ENCODE measurements at places on chromosomes 11 and 22.

DNA sequence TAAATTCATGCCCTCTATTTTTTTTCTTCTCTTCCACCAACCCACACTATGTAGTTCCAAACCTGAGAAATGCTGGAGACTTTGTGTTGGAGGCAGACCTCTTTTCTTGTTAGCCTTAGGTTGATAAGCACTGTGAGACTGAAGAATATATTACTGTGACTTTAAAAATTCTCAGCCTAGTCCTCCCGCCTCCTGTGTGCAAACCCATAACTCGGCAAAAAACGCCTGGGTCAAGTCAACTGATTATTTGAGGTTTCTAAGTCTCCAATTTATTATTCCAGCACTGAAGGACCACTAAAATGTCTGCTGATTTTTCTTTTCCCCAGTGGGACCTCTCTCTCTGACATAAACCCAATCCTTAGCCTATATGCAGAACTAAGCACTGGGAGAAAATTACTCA lies 1946.0 kb upstream of the RAG2 start:
- no peak overlapping the region for H3K27ac ChIP-seq
- H3K27me3 ChIP-seq = no peaks in the 10 kb centered on the region
- H3K4me1 ChIP-seq = no peaks in the 10 kb centered on the region
- DNase-seq = no peak
- no peaks in the 10 kb centered on the region for H3K36me3 ChIP-seq
- no peak overlapping the region for H3K4me3 ChIP-seq

GRCh38 chr11:118099838-118100556 lies 13.2 kb upstream of the SMIM35 start:
- peaks cover 37% of the 10 kb centered on the region for H3K27me3 ChIP-seq
- no peaks in the 10 kb centered on the region for H3K36me3 ChIP-seq
- DNase-seq = no peak
- H3K4me3 ChIP-seq = no peak overlapping the region
- H3K27ac ChIP-seq = no peak overlapping the region
- no peaks in the 10 kb centered on the region for H3K4me1 ChIP-seq

- no peaks in the 10 kb centered on the region for H3K27me3 ChIP-seq
- no peak overlapping the region for H3K27ac ChIP-seq
- no peak for DNase-seq
- H3K4me3 ChIP-seq = no peak overlapping the region
Measured at GRCh38 chr11:123047266-123047946, 14.5 kb downstream of the HSPA8 start.

- no peaks in the 10 kb centered on the region for H3K27me3 ChIP-seq
- H3K4me1 ChIP-seq = peaks cover 84% of the 10 kb centered on the region
- H3K4me3 ChIP-seq = peak overlapping the region; percentile 18
- H3K36me3 ChIP-seq = no peaks in the 10 kb centered on the region
Measured at GRCh38 chr11:12842933-12843636, 166.0 kb upstream of the RASSF10 start.

DNA sequence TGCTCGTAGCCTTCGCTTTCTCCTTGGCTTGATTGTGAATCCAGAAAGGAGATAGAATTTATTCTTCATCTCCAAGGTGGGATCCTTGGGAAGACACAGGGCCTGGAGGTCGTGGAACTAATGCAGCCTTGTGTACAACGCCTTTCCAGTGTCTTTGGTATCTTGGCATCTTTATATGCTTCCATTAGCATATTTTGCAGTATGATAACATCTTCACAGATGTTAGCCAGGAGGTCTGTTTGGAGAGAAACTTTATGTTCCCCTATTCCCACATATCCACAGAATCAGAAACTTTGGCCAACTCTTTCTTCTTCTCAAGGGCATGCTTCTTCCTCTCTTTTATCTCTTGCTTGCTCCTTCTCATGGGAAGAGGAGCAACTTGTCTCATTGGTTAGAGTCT lies 101.2 kb downstream of the TRIM44 start:
- DNase-seq = no peak
- no peak overlapping the region for H3K4me3 ChIP-seq
- no peaks in the 10 kb centered on the region for H3K4me1 ChIP-seq
- H3K36me3 ChIP-seq = no peaks in the 10 kb centered on the region

DNA sequence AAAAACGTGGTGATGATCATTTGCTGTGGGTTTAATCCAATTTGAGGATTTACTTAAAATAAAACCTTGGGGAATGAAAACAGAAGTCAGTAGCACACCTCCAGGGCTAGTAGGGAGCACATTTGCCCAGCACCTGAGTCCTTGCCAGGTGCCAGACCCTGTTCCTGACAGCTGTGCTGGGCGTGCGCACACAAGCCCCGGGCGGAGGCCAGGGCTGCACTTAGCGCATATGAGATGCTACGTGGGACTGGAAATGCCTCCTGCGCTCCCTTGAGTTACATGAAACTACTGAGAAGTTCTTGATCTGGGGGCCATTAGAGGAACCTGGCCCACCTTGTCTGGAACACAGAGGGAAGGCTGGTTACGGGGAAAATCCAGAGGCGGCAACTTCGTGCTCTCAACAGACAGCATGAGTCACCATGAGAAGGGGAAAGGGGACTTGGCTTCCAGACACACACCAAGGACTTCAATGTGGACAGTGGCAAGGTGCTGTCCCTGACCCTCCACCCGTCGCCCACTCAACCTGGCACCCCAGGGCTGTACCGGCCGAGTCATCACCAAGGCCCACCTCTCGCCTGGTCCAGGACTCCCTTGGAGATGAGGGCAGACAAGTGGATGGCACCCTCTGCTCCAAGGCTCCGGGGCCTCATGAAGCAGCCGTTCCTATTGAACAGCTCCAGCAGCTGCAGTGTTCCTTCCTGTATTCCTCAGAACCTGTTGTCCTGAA lies 1468.6 kb downstream of the BRD1 start:
- peaks cover 26% of the 10 kb centered on the region for H3K27me3 ChIP-seq
- no peak for DNase-seq
- no peak overlapping the region for H3K27ac ChIP-seq
- H3K36me3 ChIP-seq = no peaks in the 10 kb centered on the region

DNA sequence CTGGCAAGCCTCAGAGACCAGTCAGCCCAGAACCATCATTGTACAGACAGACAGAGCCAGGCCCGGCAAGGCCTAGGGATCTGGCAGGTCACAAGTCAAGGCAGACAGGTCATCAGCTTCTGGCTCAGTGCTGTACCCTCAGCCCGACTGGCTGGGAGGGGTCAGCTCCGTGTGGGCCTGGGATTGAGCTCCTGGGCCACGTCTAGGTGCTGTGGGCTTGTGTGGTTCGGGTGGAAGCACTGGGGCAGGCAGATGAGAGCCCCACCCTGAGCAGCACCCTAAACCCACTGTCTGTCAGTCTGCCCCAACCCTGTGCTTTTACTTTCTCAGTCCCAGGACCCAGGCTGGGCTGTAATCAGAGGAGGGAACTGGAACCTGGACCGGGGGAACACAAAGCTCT lies 26.9 kb upstream of the P2RY2 start:
- no peaks in the 10 kb centered on the region for H3K4me1 ChIP-seq
- H3K36me3 ChIP-seq = no peaks in the 10 kb centered on the region
- H3K4me3 ChIP-seq = no peak overlapping the region
- no peak for DNase-seq
- no peak overlapping the region for H3K27ac ChIP-seq

GRCh38 chr22:36258701-36259614 lies 6.0 kb downstream of the APOL1 start:
- H3K36me3 ChIP-seq = no peaks in the 10 kb centered on the region
- peaks cover 16% of the 10 kb centered on the region for H3K4me1 ChIP-seq
- no peaks in the 10 kb centered on the region for H3K27me3 ChIP-seq
- H3K4me3 ChIP-seq = no peak overlapping the region
- peak overlapping the region; percentile 21 for H3K27ac ChIP-seq

DNA sequence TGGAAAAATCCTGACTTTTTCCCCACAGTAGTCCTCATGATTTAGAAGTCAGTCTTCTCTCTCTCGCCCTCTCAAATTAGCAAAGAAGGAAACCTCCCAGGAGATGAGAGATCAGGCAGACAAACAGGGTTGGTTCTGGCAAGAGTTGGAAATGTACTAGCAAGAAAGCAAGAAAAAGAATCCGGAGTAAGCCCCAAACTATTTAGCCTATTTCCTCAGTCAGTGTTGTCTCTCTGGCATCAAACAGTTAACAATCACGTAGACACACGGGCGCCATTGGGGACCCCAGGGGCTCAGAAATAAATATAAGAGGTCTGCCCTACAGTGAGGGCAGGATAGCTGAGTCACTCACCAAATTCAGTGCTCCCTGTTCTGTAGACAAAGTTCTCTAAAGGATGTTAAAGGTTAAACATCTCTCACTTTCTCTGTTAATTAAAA lies 4.7 kb downstream of the C11orf52 start:
- no peak overlapping the region for H3K4me3 ChIP-seq
- peaks cover 49% of the 10 kb centered on the region for H3K4me1 ChIP-seq
- H3K27ac ChIP-seq = peak overlapping the region; percentile 87
- no peaks in the 10 kb centered on the region for H3K27me3 ChIP-seq
- DNase-seq = peak; percentile 75

GRCh38 chr11:22901603-22902002 lies 41.3 kb upstream of the CCDC179 start:
- no peaks in the 10 kb centered on the region for H3K27me3 ChIP-seq
- no peaks in the 10 kb centered on the region for H3K4me1 ChIP-seq
- no peak overlapping the region for H3K4me3 ChIP-seq

DNA sequence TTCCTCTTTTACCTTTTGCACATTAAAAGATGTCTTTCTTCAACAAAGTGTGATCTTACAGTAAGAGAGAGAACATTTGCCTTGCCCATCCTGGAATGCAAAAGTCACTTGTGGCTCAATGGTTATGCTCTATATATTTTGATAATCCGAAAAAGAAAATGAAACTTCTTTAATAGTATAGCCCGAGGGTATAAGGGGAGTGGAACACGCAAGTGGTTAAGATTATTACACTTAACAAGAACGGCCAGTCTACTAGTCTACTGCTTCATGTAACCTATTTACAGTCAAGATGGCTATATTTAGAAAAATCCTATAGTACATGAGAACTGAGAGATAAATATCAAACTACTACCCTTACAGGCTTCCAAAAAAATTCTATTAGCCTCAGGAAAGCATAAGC lies 86.1 kb downstream of the CADM1 start:
- H3K36me3 ChIP-seq = no peaks in the 10 kb centered on the region
- no peaks in the 10 kb centered on the region for H3K27me3 ChIP-seq
- no peak overlapping the region for H3K4me3 ChIP-seq
- H3K27ac ChIP-seq = no peak overlapping the region
- DNase-seq = no peak

DNA sequence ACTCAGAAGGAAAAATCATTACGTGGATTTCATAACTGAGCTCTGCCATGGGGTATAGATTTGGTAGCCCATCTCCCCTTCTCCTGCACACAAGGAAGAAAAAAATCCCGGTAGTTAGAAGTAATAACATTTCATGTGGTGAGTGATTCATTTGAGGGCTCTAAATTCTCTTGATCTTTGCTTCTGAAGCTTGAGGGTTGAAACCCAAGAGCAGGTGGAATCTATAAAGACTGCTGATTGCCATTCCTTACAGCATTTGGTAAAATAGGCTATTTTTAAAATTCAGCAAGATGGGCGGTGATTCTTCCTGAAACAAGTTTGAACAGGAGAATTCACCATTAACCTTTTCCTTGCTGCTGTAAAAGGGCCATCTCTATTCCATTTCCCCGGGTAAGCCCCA lies 266.1 kb downstream of the CADM1 start:
- no peaks in the 10 kb centered on the region for H3K27me3 ChIP-seq
- no peaks in the 10 kb centered on the region for H3K4me1 ChIP-seq
- no peak for DNase-seq
- H3K4me3 ChIP-seq = no peak overlapping the region

DNA sequence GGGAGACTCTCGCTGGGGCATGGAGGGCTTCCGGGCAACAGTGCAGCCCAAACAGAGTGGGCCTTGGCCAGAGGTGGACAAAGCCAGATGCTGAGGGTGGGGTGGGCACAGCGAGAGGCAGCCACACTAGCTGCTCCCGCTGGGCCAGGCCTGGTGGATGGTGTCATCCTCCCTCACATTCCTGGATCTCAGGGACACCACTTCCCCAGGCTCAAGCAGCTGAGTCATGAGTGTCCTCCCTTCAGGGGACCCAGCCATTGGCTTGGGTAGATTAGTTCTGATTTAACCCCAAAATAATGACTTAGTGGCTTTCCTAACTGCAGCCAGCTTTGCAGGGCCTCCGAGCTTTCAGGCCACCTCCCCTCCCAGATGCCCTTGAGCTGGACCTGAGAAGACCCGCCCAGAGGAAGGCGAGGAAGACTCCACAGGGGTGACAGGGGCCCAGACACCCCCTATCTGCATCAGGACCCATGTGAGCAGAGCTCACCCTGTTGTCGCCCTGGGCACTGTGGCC lies 25.9 kb upstream of the WNT7B start:
- peak; percentile 59 for DNase-seq
- H3K4me3 ChIP-seq = no peak overlapping the region
- H3K36me3 ChIP-seq = no peaks in the 10 kb centered on the region
- H3K4me1 ChIP-seq = peaks cover 33% of the 10 kb centered on the region
- no peaks in the 10 kb centered on the region for H3K27me3 ChIP-seq
- no peak overlapping the region for H3K27ac ChIP-seq

GRCh38 chr11:10351765-10352641 lies 47.1 kb downstream of the ADM start:
- H3K27ac ChIP-seq = no peak overlapping the region
- H3K4me3 ChIP-seq = no peak overlapping the region
- H3K36me3 ChIP-seq = no peaks in the 10 kb centered on the region
- H3K4me1 ChIP-seq = peaks cover 14% of the 10 kb centered on the region
- DNase-seq = peak; percentile 64
- no peaks in the 10 kb centered on the region for H3K27me3 ChIP-seq

GRCh38 chr22:48811885-48812284 lies 1015.8 kb downstream of the BRD1 start:
- H3K4me1 ChIP-seq = no peaks in the 10 kb centered on the region
- no peak for DNase-seq
- H3K36me3 ChIP-seq = no peaks in the 10 kb centered on the region
- no peaks in the 10 kb centered on the region for H3K27me3 ChIP-seq

GRCh38 chr11:3126901-3127691 lies 38.0 kb downstream of the OSBPL5 start:
- no peaks in the 10 kb centered on the region for H3K36me3 ChIP-seq
- H3K27ac ChIP-seq = no peak overlapping the region
- DNase-seq = no peak
- no peaks in the 10 kb centered on the region for H3K4me1 ChIP-seq

DNA sequence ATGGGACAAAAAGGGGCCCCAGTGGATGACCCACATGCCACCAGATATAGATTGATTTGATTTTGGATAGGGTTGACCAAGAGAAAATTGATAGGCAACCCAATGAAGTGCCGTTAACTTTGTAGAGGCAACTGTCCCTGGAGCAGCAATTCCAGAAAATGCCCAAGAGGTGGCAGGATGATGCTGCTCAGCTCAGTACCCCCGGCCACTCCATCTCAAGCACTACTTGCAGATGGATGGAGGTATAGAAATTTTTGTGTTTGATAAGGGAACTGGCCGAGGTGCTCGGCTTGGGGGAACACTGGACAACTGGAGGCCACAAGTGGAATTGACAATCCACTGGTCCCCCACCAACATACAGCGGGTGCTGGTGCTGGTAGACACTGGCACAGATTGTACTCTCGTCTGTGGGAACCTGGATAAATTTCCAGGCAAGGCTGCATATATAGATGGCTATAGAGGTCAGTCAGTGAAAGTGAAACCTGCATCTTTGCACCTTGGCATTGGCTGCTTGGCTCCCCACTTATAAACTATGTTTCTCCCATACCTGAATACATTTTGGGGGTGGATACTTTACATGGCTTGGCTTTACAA lies 86.3 kb downstream of the CCDC83 start:
- no peaks in the 10 kb centered on the region for H3K27me3 ChIP-seq
- no peaks in the 10 kb centered on the region for H3K4me1 ChIP-seq
- no peak overlapping the region for H3K27ac ChIP-seq
- no peak overlapping the region for H3K4me3 ChIP-seq
- no peaks in the 10 kb centered on the region for H3K36me3 ChIP-seq
